Esophagus mucosa (tissue), 1 donor: ENCODE measurements at places on chromosomes 7 and 10.

DNA sequence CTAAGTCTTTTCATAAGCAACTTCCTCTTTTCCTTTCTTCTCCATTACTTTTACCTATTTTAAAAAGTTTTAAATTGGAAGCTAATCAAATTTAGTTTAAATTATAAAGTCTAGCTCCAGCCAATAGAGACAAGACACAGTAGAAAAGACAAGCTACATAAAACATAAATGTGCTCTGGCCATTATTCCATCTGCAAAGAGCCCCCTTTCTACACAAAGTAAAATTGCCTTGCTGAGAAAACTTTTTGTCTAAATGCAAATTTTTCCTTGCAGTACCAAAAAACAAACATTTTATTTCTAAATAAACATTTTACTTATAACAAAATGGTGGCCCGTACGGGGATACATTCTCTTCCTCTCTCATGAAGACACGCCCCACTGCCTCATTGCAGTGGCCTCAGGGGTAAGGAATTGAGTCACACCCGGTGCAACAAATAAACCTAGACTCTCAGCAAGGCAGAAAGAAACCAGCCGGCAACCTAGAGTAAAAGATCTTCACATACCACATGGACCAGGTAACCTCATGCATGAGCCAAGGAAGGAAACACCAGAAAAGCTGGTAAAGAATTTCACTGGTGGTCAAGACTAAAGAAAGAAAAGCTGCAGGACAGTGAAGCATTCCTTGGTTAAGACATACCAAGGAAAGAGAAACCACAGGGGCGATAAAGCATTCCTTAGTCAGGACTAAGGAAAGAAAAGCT is 71.6 kb upstream of the ZNF746 start:
- ATAC-seq: no peak

DNA sequence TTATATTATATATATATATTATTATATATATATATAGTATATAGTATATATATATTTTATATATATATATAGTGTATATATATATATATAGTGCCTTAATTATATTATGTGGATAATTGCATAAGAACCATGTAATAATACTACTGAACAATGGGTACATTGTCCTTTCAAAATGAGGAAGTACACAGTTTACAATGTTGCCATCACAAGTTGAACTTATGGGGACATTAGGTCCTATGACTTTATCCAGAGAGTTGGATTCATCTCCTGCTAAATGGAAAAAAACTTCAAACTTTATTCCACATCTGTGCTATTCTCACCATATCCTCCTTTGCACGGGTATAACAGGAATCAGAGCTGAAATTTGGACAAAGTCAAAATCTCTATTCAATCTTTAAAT is 105.0 kb upstream of the AGR3 start:
- no peak for ATAC-seq

GRCh38 chr10:119177708-119178371 is 772 bp downstream of the PRDX3 start:
- ATAC-seq: peak; percentile 24

GRCh38 chr7:46844486-46844885 is 737.4 kb downstream of the TNS3 start:
- no peak for ATAC-seq

DNA sequence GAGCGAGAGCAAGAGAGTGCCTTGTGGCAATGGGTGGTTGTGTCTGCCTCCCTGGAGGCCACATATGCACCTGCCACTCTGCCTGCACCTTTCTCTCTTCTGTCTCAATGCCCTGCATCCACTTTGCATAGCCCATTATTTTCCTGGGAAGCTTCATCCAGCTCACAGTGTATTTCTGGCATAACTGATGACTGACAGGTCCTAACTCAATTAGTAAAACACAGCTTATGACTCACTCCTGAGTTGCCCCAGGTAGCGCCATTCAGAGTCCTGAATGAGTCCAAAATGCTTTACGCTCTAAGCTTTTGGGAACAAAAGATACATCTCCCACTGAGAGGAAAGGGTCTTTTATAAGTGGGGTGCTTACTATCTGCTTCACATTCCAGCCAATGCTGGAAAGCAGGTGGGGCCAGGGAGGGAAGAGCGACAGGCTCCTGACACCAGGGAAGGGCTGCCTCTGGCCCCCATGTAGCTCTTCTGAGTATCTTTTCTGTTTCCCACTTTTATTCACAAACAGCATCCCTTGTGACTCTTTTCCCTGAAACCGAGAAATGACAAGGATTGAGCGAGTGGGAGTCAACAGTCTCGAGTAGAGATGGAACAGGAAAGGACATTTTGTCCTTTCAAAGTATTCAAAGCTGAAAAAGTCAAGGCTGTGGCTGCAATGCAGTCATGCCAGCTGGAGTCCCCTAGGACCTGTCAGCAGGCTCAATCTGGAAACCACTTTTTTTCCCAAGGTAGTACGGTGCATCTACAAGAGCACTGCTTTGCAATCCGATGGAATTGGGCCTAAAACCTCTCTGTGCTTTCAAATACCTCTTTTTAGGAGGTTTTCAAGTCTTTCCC is 479.3 kb upstream of the PODXL start:
- no peak for ATAC-seq

DNA sequence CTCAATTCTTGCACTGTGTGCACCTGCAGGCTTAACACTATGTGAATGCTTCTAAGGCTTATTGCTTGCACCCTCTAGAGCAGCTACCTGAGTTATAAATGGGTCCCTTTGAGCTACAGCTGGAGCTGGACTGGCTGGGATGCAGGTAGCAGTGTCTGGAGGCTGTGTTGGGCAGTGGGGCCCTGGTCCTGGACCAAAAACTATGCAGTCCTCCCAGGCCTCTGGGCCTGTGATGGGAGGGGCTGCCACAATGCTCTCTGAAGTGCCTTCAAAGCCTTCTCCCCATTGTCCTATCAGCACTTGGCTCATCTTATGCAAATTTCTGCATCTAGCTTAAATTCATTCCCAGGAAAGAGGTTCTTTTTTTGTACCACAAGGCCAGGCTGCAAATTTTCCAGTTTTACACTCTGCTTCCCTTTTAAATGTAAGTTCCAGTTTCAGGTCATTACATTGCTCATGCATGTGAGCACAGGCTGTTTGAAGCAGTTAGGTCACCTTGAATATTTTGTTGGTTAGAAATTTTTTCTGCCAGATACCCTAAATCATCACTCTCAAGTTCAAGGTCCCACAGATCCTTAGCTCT is 26.0 kb downstream of the KBTBD2 start:
- ATAC-seq: no peak

DNA sequence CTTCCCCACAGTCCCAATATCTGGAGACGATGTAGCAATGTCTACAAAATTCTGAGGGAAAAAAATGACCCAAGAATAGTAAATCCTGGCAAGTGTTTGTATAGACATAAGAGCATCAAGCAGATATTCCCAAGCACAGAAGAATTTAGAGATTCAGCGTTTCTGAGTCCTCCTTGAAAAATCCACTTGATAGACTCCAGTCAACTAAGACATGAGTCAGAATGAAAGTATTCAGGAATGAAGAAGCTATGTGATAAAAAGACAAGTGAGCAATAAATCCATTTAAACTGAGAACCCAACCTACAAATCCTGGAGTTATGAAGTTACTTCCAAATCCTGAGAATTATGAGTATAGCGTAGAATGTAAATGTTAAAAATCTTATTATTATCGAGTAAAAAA is 86.1 kb upstream of the NPY start:
- ATAC-seq: no peak

GRCh38 chr7:142784096-142784495 is 13.3 kb downstream of the PRSS2 start:
- ATAC-seq: no peak

GRCh38 chr7:144830024-144830785 is 5.6 kb downstream of the TPK1 start:
- ATAC-seq: no peak

- ATAC-seq: peak; percentile 21
These were observed 16.0 kb upstream of the SLC29A3 start for GRCh38 chr10:71302874-71303568.

GRCh38 chr7:48147078-48147591 is 24.1 kb upstream of the ABCA13 start:
- no peak for ATAC-seq

DNA sequence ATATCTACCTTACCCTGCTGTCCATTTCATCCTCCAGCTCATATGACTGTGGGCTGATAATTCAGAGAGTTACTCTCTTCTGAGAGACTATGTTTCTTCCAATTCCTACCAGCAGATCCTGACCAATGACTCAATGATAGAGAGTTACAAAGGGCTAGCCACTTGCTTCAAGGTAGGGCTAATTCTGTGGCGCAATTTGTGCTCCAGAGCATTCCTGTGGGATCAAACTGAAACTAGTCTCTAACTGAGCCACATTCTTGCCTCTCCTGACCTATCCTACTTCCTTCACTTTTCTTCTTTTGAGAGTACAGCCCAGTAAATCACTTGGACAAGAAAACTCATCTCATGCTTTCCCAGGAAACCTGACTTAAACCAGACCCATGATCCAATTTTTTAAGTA is 17.9 kb upstream of the ASZ1 start:
- peak; percentile 17 for ATAC-seq

DNA sequence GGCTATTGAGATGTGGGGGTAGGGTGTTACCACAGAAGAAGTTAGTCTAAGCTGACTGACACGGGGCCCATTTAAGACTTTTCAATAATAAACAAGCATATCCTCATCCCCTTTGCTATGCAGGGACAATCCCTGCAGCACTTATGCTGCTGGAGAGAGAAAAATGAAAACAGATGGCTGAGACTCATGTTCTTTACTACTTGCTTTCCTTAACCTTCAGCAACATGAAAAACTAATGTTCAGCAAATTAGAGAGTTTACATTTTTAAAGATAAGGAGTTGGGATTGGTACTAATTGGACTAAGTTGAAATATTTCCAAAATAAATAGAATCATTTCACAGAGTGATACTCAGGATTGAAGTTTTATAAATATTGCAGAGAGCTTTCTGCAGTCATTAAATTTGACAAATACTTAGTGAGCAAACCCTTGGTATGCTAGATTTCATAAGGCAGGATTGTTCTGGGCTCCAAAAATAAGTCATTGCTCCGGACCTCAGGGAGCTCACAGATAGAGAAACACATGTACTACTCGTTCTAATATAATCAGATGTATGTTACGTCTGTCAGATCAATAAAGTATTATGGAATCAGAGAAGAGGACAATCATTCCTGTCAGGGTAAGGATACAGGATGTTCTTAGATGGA is 147.1 kb upstream of the LRRN3 start:
- ATAC-seq: no peak

GRCh38 chr10:96325719-96326373 is 21.6 kb downstream of the DNTT start:
- no peak for ATAC-seq

GRCh38 chr10:131746785-131747184 is 154.0 kb upstream of the PPP2R2D start:
- no peak for ATAC-seq

DNA sequence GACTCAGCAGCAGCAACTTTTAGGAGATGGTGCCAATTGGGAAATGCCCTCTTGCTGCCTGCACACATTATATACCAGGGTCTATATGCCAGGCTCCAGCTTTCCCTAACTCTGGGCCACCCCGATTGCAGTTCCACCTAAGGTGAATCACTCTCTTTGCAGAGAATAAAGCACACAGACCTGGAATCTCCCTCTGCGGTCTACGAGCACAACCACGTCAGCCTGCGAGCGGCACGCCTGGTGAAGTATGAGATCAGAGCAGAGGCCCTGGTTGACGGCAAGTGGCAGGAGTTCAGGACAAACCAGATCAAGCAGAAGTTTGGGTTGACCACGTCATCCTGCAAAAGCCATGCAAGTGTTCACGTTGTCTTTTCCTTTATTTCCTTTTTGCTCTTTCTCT is 38.2 kb upstream of the PLEKHA1 start:
- peak; percentile 91 for ATAC-seq

DNA sequence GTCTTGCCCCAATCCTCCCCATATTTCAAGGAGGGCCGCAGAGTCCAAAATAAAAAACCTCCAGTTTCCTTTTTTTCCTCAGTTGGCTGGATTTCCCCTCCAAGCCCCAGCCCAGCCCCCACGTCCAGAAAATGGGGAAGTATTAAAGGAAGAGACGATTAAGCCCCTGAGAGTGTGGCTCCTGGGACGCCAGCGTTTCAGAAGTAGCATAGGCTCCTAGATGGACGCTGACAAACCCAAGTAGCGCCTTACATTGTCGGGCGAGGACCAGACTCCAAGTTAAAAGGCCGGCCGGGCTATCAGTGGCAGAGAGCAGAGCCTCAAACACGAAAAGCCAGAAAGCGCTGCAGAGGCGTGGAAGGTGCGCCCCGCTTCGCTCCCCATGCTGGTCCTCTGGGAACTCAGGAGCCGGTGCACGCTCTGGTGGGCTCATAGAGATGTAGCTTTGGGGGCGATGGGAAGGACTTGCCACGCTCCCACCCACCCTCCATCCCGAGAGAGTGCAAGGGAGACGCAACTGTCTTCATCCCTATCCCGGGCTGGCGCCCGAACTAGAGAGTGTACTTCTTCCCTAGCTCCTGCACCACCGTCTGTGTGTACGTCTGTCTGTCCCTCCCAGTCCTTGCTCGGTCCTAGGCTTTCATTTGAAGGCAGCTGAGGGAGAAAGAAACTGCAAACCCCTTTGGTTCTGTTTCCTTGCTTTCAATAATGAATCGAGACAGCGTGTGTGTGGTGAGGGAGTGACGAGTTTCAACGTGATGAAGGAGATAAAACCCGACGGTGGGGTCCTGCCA is 6.3 kb upstream of the EMX2 start:
- ATAC-seq: no peak

DNA sequence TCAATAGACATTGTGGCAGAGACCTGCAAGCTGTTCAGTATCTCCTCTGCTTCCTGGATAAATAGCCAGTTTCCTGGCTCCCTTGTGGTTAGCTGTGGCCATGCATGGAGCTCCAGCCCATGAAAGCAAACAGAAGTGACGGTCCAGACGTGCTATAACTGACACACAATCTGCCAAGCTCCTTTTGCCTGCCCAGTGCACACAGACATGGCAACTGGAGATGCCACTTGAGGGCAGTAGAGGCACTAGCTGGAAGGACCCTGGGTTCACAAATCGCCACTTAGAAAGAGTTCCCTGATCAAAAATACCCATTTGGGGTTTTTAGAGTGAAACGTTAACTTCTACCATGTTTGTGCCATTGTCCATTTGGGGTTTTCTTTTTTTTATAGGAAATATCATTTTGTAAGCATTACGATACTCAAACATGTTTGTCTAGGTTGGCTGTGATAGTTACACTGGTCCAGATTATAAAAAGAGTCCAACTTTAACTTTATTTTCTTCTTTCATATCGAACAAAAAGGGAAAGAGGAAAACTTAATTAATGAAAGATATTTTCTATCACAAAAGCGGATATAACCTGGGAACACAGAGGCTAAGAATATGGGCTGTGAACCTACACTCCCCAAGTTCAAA is 31.3 kb downstream of the KIN start:
- no peak for ATAC-seq
